ENCODE measurements at places on chromosomes 6 and 20. TPM values are rescaled to one million over a fixed set of nuclear protein-coding genes. Genes with fewer than 3 reads are reported as not detected.
A peak's percentile ranks its signal among the peaks of the same experiment; 100 is the strongest.

Gene ZFP64
- total RNA-seq, result 11.6 TPM

Gene TGM3
- not detected for total RNA-seq

Gene C4A
- 3.2 TPM for total RNA-seq

Gene STX16
- total RNA-seq, result 108 TPM

Gene RNF5
- 57.9 TPM for total RNA-seq

Gene STMND1
- not detected for total RNA-seq

Gene EEF1A2
- total RNA-seq, result 2.2 TPM

GRCh38 chr20:21862956-21863355 lies 157.5 kb downstream of the PAX1 start:
- no peak for DNase-seq
- H3K27ac ChIP-seq, result no peak overlapping the region
- no peak overlapping the region for H3K4me3 ChIP-seq
- no peaks in the 10 kb centered on the region for H3K4me1 ChIP-seq
- no peaks in the 10 kb centered on the region for H3K27me3 ChIP-seq

GRCh38 chr20:4041748-4042411 lies 26.5 kb upstream of the RNF24 start:
- no peak overlapping the region for H3K27ac ChIP-seq
- H3K27me3 ChIP-seq, result no peaks in the 10 kb centered on the region
- no peak for DNase-seq
- H3K4me1 ChIP-seq, result peaks cover 20% of the 10 kb centered on the region
- no peaks in the 10 kb centered on the region for H3K36me3 ChIP-seq

DNA sequence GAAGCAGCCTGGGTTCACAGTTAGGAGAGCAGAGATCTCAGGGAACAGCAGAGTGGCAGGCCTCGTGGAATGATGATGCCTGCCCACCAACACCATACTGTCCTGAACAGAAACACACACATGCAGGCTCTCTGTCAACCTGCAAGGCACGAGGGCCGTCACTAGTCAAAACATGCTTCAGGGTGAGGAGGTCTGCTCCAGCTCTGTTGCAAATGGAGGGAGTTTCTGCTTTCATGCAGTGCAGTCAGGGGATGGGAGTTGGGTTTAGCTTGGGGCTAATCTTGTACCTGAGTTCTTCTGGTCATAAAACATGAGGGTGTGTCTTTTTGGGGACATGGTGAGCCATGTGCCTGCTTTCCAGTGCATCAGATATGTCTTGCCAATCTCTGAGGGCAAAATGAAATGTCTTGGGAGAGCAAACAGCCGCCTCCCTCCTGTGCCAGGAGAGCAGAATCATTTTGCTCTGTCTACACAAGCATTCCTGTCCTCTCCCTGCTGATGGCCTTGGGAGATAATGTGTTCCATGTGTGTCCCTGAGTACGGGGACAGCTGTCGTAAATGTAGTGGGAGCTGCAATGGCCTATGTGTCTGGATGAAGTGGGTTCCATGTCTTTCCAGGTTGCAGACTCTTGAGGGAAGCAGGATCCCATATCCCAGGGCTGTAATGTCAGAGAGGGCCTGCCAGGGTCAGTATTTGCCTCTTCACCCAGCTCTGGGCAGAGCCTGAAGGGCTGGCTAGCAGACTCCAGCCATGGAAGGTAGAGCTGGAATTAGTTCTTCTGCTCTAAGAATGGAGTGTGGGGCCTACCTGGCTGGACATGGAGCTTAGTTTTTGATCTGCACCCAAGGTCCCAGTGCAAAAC lies 40.6 kb downstream of the MAFB start:
- no peak overlapping the region for H3K27ac ChIP-seq
- H3K27me3 ChIP-seq, result peaks cover 4% of the 10 kb centered on the region
- no peak overlapping the region for H3K4me3 ChIP-seq
- no peaks in the 10 kb centered on the region for H3K4me1 ChIP-seq
- DNase-seq, result no peak

DNA sequence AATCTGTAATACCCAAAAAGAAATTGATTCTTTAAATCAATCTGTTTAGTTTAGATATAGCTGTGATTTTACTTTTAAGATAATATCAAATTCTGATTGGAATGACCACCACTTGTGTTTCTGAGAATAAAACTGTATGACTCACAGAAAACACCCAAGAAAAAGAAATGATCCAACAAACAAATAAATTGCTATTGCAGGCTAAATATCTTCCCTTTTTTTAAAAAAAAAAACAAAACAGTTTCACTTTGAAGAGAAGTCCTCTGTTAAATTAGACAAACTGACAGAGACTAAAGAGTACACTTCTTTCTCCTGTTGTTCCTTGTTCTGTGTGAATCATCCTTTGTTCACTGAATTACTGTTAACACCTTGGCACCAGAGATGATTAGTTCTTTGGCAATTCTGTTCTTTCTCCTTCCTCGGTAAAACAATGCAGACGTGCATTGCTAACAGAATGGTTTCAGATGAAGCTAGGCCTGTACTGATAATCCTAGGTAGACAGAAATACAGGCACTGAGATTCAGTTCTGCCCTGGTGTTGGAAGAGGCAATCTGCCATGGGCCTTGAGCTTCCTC lies 895.2 kb upstream of the CITED2 start:
- no peaks in the 10 kb centered on the region for H3K4me1 ChIP-seq
- no peak for DNase-seq
- H3K4me3 ChIP-seq, result no peak overlapping the region
- peaks cover 3% of the 10 kb centered on the region for H3K27me3 ChIP-seq
- no peaks in the 10 kb centered on the region for H3K36me3 ChIP-seq
- H3K27ac ChIP-seq, result no peak overlapping the region

DNA sequence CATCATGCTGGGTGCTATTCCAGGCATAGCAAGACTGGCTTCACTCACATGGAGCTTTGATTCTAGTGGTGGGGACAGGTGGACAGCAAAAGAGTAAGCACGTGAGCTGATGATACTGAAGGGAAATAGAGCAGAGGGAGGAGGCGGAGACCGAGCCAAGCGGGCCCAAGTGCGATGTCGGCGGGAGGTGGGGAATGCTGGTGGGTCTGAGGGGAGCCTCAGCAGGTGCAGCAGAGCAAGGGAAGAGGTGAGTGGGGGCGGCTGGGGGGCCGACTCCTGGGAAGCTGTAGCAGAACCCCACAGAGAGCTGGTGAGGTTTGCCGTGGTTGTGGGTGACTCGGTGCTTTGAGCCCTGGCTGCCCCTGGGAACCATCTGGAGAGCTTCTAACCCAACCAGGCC lies 10.2 kb downstream of the RTEL1 start:
- no peak overlapping the region for H3K27ac ChIP-seq
- no peaks in the 10 kb centered on the region for H3K27me3 ChIP-seq
- H3K4me3 ChIP-seq, result no peak overlapping the region
- no peak for DNase-seq
- no peaks in the 10 kb centered on the region for H3K4me1 ChIP-seq

GRCh38 chr20:1940581-1940980 lies 45.4 kb downstream of the SIRPA start:
- peaks cover 9% of the 10 kb centered on the region for H3K27me3 ChIP-seq
- no peak overlapping the region for H3K27ac ChIP-seq
- no peaks in the 10 kb centered on the region for H3K36me3 ChIP-seq
- H3K4me1 ChIP-seq, result no peaks in the 10 kb centered on the region

- peaks cover 25% of the 10 kb centered on the region for H3K4me1 ChIP-seq
- peaks cover 68% of the 10 kb centered on the region for H3K27me3 ChIP-seq
- H3K27ac ChIP-seq, result no peak overlapping the region
Observed at GRCh38 chr6:1385129-1386037, 4.0 kb upstream of the FOXF2 start.

DNA sequence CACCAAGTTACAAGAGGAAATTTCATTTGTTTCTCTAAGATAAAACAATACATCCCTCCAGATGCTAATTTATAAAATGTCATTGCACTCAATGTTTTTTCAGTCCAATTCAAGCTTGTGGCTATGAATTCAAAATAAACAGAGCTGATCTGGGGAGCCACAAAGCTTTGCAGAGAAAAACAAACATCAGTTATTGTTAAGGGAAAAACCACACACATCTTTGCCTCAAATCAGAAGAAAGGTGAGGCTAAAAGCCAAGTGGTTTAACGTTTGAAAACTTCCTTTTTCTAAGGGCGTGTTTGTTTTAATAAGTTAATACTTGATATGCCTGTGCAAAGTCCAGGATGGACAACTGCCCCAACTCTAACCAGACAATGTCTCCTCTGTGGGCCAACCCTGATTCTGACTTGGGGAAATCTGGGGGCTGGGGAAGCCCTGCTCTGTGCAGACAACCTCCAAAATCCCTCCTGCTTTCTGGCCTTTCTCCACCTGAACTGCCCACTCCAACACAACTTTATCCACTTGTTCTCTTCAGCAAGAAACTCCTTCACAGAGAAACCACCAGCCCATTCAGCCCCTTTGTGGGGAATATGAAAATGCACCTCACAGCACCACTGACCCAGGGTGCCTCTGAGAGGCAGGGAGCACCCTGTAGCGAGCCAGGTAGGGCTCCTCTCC lies 44.6 kb upstream of the NT5E start:
- no peaks in the 10 kb centered on the region for H3K36me3 ChIP-seq
- no peak for DNase-seq
- H3K4me1 ChIP-seq, result peaks cover 58% of the 10 kb centered on the region

- peaks cover 73% of the 10 kb centered on the region for H3K4me1 ChIP-seq
- H3K27me3 ChIP-seq, result no peaks in the 10 kb centered on the region
Observed at GRCh38 chr20:4812641-4813075, 90.9 kb downstream of the PRND start.

- peak; percentile 15 for DNase-seq
- peaks cover 3% of the 10 kb centered on the region for H3K27me3 ChIP-seq
- no peaks in the 10 kb centered on the region for H3K4me1 ChIP-seq
- H3K4me3 ChIP-seq, result peak overlapping the region; percentile 45
Observed at GRCh38 chr20:24109537-24109936, 121.0 kb upstream of the GGTLC1 start.

DNA sequence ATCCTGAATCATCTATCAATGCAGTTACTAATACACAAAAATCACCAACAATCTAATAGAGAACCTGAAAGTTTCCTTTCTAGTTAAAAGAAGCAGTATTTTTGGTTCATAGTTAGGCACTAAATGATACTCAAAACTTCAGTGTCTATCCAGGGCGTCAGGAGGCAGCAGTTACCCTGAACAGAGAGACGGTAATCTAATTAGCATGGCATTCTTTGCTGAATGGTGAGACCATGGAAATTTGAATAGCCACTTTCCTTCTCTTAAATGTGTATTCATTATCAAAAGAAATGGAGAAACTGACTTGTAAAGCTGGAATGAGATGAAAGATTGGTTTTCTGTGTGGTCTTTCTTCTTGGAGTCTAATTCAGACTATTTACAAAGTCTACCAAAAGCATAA lies 146.6 kb upstream of the BMP5 start:
- no peak overlapping the region for H3K27ac ChIP-seq
- no peak overlapping the region for H3K4me3 ChIP-seq
- no peaks in the 10 kb centered on the region for H3K36me3 ChIP-seq
- H3K4me1 ChIP-seq, result no peaks in the 10 kb centered on the region
- H3K27me3 ChIP-seq, result no peaks in the 10 kb centered on the region

DNA sequence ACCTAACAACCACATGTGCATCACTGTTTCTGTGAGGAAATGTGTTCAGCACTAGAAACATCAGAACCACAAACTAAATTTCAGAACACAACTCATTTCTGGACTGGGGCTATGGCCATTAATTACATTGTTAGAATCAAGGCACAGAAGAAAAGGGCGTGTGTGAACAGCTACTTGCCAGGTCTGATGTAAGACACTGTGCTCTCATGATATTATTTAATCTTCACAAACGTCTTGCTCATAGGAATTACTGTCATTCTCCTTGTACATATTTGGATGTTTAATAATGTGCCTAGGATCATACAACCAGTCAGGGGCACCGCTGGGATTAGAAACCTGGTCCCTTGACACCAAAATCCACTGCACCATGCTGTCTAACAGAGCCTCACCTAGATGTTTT lies 14.8 kb downstream of the ADGRF1 start:
- no peak for DNase-seq
- no peak overlapping the region for H3K27ac ChIP-seq
- H3K4me1 ChIP-seq, result no peaks in the 10 kb centered on the region
- H3K36me3 ChIP-seq, result no peaks in the 10 kb centered on the region
- H3K27me3 ChIP-seq, result peaks cover 3% of the 10 kb centered on the region
- no peak overlapping the region for H3K4me3 ChIP-seq

DNA sequence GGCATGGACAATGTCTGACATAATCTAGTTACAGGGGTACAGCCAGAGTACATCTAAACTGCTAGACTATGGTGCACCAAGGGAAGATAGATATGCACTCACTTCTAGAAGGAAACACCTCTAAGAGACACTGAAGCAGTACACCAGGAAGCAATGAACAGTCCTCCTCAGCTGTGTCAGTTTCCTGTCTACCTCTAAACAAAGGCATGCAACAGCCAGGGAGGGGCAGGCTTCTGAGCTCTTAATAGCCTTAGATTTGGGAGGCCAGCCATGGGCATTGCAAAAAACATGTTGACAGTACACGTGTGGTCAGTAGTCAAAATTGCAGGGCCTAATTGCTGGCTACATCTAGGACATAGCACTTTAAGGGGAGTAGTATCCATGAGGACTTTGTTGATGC lies 21.4 kb downstream of the CRYBG1 start:
- no peaks in the 10 kb centered on the region for H3K4me1 ChIP-seq
- no peaks in the 10 kb centered on the region for H3K36me3 ChIP-seq
- peaks cover 8% of the 10 kb centered on the region for H3K27me3 ChIP-seq

- H3K27ac ChIP-seq, result no peak overlapping the region
- H3K4me3 ChIP-seq, result no peak overlapping the region
- no peaks in the 10 kb centered on the region for H3K4me1 ChIP-seq
- H3K27me3 ChIP-seq, result no peaks in the 10 kb centered on the region
Observed at GRCh38 chr6:140178935-140179334, 804.5 kb upstream of the CITED2 start.

GRCh38 chr6:149488815-149489214 lies 4.0 kb upstream of the ZC3H12D start:
- peak overlapping the region; percentile 86 for H3K27ac ChIP-seq
- peaks cover 66% of the 10 kb centered on the region for H3K4me1 ChIP-seq
- peak; percentile 76 for DNase-seq
- no peaks in the 10 kb centered on the region for H3K27me3 ChIP-seq
- H3K36me3 ChIP-seq, result peaks cover 6% of the 10 kb centered on the region

- no peak overlapping the region for H3K4me3 ChIP-seq
- H3K27me3 ChIP-seq, result peaks cover 11% of the 10 kb centered on the region
- no peaks in the 10 kb centered on the region for H3K36me3 ChIP-seq
- no peak for DNase-seq
Observed at GRCh38 chr6:75337835-75338580, 53.4 kb upstream of the TMEM30A start.

DNA sequence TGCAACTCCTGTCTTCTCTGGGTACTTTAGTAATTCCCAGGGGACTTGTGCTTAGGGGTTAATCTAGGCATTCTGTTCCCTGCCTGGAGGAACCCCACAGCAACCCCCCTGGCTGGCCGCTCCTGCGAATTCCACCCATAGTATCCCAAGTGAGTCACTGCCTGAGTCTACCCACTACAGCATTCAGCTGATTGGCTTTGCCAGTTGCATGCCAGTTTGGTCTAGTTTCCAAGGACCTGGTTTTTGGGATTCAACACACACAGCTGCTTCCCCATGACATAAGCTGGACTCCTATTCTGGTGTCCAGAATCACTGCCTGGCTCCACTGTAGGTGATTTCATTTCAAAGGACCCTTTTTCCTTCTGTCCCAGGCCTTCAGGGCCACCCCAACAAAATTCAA lies 40.3 kb downstream of the PLCG1 start:
- peaks cover 20% of the 10 kb centered on the region for H3K4me1 ChIP-seq
- H3K4me3 ChIP-seq, result no peak overlapping the region
- H3K27me3 ChIP-seq, result no peaks in the 10 kb centered on the region
- H3K36me3 ChIP-seq, result peaks cover 21% of the 10 kb centered on the region
- no peak for DNase-seq

Data from activated CD8-positive, alpha-beta T cell treated with anti-CD3 and anti-CD28 coated beads for 36 hours (primary cell).